ENCODE measurements at places on chromosomes 3 and 15.

- DNase-seq = no peak
Measured at GRCh38 chr3:70064194-70064779, 64.8 kb downstream of the SAMMSON start.

DNA sequence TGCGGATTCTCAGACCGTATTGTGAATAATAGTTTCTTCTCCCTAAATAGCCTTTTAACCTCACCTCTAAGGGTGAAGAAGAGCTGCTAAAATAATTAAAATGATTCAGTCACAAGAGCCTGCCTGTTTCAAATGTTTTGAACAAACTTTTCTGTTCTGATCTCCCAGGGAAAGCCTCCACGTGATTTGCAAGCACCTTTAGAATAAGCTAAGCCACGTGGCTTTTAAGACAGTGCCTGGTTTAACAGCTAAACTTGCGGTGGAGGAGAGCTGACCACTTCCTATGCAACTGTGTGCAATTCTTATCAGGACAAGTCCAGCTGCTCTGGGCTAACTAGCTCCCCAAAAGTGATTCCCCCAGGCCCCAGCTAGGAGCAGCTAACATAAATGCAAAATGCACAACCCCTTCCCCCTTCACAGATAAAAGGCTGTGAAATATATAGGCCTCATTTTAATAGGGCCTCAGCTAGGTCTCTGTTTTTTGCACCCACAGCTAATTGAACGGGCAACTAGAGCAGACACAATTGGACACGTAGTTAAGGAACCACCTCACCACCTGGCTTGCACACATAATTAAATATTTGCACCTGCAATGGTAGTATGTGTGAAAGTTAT is 401.2 kb upstream of the NR2F2 start:
- no peak for DNase-seq

DNA sequence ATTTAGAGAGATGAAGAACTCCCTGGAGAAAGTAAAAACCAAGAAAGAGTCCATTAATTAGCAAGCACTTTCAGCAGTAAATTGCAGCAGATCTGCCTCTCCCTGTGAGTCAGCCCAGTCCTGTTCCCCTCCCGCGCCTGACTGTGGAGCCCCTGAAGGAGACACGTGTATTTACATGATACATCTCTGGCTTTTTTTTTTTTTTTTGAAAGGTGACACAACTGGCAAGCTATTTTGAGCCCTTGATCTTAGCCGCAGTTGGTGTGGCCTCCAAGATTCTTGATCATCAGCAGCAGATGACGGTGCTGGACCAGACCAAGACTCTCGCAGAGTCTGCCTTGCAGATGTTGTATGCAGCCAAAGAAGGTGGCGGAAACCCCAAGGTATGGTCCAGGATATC is 271.8 kb upstream of the TPM1 start:
- no peak for DNase-seq

- DNase-seq = no peak
Measured at GRCh38 chr3:123790254-123791072, 93.7 kb downstream of the MYLK start.

DNA sequence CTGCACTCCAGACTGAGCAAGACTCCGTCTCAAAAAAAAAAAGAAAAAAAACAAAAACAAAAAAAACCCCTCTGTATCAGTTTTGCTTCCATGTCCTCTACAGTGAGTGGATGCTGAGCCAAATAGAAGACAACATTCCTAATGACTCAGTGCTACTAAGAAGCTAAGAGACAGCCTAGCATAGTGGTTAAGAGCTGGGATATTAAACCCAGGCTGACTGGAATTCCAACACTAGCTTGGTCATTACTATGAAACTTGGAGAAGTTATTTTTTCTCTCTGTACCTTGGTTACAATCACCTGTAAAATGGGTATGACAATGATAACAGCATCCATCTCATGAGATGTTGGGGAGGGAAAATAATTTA is 60.9 kb upstream of the PYGO1 start:
- DNase-seq = no peak

DNA sequence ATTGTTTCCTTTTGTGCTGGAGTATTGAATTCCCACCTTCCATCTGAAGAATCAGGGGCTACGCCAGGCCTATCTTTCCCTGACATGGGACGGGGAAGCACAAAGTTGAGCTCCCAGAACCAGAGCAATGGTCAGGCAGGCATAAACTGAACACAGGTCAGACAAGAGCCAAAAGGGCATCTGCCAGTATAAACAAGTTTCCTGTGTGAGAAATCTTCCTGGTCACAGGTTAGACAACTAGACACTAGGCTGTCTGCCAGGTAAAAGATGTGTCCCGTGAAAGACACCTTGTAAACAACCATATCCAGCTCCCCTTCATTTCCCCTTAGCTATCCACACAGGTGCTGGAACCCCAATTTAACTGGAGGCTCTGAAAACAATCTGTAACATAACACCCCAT is 44.0 kb upstream of the CD96 start:
- DNase-seq = no peak

DNA sequence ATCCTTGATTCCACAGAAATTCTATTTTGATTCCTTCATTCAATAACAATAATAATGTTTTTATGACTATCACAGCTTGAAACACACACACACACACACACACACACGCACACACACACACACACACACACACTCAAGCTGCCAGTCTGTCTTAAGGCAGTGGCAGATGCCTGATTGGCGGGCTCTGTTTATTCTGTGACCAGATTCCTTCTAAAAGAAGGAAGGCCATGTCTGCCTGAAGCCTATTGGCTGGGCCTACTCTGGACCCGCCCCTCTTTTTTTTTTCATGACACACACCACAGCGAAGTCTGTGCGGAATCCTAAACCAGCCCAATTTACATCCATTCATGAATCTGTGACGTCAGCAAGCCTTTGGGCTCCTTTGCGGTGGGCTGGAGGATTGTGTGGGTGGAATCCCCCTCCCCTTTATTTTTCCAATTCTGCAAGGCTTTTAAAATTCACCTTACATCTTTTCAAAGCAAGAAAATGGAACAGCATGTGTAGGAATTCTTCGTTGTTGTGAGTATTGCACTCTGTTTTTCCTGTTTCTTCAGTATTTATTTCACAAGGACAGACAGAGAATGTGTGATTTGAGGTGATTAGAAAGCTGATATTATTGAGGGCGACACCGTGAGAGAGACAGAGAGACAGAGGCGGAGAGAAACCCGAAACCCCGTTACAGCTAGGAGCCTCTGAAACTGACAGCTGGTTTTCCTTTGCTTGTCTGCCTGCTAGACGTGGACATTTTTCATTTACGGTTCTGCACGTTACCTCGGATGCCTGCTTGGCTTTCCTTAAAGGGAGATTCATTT is at the start of gene MAP3K13:
Gene MAP3K13 (plus strand): TSS at position 287 of the 812 bp plus-strand sequence. CDS start 65,446 bp downstream, outside the sequence.
- peak; percentile 4 for DNase-seq

- DNase-seq = no peak
Measured at GRCh38 chr3:106172780-106173179, 304.0 kb upstream of the CBLB start.

- no peak for DNase-seq
Measured at GRCh38 chr15:52858782-52859176, 68.6 kb upstream of the ONECUT1 start.

DNA sequence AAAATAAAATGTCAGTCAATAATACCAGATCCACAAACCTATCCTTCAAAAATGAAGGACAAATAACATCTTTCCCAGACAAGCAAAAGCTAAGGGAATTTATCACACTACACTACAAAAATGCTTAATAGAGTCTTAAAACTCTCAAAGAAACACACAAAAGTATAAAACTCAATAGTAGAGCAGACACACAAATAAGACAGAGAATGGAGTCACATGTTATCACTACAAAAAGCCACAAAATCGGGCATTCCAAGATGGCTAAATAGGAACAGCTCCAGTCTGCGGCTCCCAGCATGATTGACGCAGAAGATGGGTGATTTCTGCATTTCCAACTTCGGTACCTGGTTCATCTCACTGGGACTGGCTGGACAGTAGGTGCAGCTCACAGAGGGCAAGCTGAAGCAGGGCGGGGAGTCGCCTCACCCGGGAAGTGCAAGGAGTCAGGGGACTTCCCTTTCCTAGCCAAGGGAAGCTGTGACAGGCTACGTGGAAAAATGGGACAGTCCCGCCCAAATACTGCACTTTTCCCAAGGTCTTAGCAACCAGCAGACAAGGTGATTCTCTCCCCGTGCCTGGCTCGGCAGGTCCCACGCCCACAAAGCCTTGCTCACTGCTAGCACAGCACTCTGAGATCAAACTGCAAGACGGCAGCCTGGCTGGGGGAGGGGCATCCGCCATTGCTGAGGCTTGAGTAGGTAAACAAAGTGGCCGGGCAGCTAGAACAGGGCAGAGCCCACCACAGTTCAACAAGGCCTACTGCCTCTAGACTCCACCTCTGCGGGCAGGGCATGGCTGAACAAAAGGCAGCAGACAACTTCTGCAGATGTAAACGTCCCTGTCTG is 46.3 kb downstream of the SENP7 start:
- no peak for DNase-seq

DNA sequence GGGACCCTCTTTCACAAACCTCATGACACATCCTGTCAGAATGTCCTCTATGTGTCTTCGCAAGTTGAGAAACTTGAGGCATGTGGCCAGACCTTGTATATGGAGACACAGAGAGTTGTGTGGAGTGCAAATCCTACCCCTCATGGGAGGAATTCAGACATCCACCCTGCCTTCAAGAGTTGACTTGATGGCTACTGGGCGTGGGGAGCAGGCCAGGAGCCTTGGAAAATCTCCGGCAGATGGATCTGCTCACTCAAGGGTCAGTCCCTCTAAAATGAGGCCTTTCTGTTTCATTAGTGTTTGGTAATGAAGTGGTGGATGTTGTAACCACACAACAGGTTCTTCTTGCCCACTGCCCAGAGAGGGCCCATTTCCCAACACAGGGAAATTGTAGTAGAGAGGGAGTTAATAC is 79.0 kb downstream of the ASB7 start:
- DNase-seq = no peak

DNA sequence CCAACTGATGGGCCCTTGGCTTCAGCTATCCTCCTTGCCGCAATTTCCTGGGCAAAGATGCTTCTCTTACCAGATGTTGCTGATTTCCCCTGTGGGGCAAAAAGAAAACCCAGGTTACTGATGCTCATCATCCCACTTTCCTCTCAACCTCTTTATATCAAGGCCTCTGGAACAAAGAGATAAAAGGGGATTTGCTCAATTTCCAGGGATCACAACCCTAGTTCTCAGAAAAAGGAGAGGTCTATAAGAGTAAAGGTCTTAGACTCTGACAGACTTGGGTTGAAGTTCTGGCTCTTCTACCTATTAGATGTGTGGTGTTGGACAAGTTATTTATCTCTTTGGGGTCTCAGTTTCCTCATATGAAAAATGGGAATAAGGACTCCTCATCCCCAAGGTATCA is 8.5 kb downstream of the RPAP1 start:
- no peak for DNase-seq

GRCh38 chr3:4976109-4976508 is 3.1 kb upstream of the BHLHE40 start:
- no peak for DNase-seq

GRCh38 chr3:37661615-37662306 is 199.9 kb upstream of the CTDSPL start:
- no peak for DNase-seq

GRCh38 chr3:171200750-171201088 is 174.2 kb upstream of the SLC2A2 start:
- no peak for DNase-seq

- no peak for DNase-seq
Measured at GRCh38 chr3:76700323-76700722, 339.6 kb upstream of the ROBO2 start.

DNA sequence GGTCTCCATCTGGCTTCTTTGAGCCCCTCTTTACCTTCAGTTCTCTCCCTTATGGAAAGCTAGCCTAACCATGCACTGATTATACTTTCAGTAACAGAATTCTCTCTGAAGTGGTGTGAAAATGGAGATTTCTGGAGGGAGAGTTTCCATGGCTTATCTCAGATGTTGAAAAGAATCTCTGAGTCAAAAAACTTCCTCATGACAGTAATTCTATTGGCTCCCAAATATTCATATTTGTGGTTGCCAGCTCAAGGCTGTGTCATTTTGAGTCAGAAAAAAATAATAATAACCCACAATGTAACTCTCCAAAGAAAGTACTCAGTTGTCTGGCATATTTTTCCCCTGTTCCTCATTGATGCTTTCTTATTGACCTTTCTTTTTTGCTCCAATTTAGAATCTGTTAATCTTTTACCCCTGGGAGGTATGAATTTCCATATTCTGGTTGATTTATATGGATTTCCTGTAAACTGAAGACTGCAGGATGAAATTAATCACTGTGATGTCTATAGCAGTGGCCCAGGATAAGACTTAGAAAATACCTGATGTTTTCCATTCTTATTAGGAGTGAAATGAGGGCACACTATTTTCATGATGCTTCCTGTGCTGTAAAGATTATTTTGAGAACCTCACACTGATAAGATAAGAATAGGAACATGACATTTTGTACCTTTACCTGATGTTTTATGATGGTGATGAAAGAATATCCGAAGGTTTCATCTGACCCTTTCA is 149.5 kb upstream of the EPHA3 start:
- DNase-seq = no peak

- DNase-seq = no peak
Measured at GRCh38 chr3:130905551-130905950, 11.7 kb downstream of the ATP2C1 start.

DNA sequence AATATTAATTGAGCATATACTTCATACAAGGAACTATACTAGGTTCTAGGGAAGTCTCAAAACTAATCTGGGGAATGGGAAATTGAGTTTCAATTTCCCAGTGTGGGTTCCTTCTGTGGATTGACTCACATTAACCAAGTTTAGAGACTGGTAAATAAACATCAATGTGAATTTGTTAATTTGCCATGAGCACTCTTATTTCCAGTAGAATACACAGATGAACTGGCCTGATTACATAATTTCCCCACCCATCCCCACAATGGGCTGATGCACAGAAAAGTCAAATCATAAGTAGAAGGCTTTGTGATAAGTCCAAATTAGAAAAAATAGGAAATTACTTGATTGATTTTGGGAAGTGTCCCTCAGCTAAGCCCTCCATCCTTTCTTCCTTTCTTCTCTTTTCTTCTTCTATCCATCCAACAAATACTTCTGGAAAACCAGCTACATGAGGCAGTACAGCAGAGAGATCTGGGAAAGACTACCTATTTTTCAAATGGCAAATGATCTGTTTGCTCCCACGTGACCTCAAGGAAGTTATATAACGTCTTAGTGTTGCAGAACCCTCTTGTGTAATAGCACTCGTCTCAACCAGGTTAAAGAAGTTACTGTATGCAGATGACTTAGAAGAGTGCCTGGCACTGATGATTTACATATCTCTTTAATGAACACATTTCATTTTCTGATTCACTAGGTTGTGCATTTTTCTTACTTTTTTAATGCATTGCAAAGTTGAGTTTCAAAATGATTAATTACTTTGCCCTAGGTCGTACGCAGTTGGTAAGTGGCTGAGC is 312.3 kb downstream of the SV2B start:
- DNase-seq = no peak

DNA sequence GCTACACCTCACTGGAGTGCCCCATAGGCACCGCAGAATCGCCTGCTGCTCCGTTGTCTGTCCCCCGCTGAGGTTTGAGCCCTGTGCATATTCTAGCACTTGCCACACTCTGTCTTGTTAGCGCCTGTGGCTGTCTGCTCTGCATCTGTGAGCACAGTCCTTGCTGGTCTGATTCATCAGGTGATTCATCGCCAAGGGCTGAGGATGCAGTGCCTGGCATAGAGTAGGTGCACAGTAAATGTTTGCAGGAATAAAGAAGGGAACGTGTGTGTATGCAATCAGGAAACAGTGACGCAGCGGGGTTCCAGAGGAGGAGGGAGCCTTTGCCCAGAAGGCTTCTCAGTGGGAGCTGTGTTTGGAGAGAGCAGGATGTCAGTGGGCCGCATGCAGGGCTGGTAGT is 124.0 kb upstream of the PLXNA1 start:
- DNase-seq = no peak

Measured in stimulated activated CD4-positive, alpha-beta T cell treated with anti-CD3 and anti-CD28 coated beads, Interleukin-4, amount 100 ng/mL, for 4 hours (primary cell).